ENCODE measurements at places on chromosomes 2 and 18.

GRCh38 chr18:22387787-22388186, 29.9 kb downstream of the CTAGE1 start:
- no peak for DNase-seq

DNA sequence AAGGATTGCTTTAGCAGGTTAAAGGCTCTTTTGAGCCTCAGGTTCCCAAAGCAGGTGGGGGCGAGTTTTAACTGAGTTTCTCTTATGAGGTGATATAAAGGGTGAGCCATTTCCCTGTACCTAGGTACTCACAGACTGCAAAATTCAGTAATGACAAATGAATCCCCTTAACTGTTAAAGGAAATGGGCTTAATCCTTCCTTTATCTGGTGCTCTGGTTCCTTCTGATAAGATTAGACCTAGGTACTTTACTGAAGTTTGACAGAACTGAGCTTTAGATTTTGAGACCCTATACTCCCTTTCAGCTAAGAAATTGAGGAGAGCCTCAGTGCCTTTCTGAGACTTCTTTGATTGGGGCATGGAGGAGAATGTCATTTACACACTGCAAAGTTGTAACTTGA, 42.6 kb downstream of the STK17B start:
- no peak for DNase-seq

DNA sequence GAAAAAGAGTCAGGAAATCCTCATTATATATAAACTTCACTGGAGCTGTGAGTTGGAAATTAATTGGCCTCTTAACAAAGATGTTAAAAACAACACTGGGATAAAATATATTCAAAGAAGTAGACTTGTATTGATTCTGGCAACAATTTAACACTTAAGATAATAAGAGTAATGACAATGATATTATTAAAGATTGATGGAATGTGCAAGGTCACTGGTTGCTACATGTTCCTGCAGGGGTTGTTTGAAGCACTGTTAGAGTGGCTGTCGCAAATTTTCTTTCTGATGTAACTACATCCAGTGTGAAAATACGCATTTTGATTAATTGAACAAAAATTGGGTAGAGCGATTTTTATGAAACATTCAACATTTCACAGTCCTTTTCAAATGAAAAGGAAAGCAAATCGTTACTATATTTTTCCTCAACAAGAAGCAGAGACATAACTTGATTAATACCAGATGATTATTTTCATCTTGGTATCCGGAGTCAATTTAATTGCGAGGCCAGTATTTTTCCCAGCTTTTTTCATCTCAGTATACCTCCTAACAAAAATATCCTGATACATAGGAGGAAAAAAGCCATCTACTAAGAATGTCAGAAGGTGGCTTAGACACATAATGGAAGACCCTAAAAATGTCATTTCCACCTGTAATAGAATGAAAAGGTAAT, 6.1 kb downstream of the PTGR3 start:
- DNase-seq, result no peak

DNA sequence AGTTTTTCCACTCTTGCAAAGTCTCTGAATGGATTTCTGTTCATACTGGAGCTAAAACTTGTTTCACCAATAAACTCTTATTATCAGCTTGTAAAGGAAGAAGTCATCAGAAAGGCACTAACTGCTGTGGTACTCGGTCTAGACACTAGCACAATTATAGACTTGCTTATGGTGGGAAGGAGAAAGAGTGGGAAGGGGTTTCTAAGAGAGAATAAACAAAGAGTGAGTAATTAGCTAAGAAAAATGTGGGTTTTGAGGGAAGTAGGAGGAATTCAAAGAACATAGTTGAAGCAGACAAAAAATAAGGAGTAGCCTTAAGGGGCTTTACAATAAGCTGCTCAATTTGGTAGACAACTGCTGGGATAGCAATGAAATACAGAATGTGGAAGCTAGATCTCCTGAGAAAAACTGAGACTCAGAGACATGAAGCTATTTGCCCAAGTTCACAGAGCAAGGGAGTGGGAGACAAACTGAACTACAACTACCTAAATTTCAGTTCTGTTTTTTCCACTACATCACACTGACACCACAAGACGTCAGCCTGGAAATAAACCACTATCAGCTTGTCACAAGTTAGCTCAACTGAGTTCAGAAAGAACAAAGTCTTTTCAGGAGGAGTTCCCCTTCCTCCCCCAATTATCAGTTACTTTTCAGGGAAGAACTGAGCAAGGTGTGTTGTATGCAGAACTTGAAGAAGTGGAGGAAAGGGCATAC, 59.7 kb downstream of the MAP4K3 start:
- no peak for DNase-seq

- no peak for DNase-seq
Measured at GRCh38 chr18:389658-390357, 110.7 kb downstream of the COLEC12 start.

DNA sequence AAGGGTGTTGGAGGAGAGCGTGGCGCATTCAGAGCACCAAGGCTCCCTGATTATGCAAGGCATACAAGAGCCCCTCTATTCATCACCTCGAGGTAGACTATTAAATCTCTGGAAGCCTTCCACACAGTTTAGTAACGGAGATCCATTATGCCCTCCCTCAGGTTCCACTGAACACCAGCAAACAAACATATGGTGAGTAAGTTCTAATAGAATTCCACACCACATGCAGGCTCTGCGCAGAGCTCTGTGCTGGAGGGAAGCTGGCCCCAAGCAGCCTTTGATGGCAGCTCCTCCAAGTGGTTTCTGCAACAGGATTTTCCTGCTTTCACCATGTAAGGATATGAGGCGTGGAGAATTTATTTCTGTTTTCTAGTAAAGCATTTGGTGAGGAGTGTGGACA, 238.6 kb downstream of the C1D start:
- DNase-seq, result no peak

DNA sequence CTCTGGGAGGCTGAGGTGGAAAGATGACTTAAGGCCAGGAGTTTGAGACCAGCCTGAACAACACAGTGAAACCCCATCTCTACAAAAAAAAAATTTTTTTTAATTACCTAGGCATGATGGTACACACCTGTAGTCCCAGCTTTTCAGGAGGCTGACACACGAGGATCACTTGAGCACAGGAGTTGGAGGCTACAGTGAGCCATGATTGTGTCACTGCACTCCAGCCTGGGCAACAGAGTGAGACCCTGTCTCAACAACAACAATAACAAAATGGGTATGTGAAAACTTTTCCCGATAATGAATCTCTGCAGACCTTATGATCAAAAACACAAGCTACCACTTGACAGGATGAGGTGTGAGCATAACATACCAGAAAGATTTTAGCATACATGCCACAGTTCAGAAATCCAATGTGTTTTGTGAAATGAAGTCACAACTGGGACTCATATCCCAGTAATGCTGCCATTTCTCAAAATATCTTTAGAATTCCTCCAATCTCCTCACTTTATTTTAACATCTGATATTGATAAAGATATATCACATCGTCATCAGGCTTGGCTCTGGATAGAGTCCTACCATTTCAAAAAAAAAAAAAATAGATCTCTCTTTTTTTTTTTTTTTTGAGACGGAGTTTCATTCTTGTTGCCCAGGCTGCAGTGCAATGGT, 74.0 kb upstream of the PELI1 start:
- DNase-seq, result no peak

- no peak for DNase-seq
Measured at GRCh38 chr18:22981274-22982133, 48.4 kb downstream of the RBBP8 start.

DNA sequence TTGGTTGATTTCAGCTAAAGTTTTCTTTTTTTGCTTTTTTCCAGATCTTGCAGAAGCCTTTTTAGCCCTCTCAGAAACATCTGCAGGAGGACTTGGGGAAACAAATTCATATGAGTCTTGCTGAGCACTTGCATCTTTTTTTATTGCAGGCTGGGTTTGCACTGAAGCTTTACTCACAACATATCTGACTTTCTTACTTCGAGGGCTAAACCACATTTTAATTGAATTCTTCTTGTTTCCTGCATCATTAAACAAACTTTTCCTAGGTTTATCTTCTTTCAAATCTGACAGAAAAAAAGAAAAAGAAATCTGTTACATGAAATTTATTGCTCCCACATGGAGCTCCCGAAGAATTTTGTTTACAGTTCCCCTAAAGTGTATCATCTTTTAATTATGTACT, 28.3 kb downstream of the BARD1 start:
- no peak for DNase-seq

DNA sequence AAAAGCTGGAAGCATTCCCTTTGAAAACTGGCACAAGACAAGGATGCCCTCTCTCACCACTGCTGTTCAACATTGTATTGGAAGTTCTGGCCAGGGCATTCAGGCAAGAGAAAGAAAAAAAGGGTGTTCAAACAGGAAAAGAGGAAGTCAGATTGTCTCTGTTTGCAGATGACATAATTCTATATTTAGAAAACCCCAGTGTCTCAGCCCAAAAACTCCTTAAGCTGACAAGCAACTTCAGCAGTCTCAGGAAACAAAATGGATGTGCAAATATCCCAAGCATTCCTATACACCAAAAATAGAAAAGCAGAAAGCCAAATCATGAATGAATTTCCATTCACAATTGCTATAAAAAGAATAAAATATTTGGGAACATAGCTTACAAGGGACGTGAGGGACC, 11.1 kb downstream of the SLC8A1 start:
- DNase-seq, result no peak

DNA sequence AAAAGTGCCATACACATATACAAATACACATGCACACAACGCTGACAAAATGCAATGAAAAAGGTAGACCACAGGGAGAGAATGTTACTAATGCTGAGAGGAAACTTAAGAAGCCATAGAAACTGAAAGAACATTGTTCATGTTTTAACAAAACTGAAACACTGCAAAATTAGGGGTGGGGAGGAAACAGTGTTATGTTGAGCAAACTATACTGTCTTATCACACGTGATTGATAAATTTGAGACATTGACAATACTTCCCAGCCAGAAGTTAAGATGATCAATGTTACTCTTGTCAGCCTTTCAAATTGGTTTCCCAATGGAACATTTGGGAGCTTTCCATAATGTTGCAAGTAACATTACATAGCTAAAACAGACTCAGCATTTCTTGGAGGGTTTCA, 165.5 kb downstream of the L3MBTL4 start:
- no peak for DNase-seq

DNA sequence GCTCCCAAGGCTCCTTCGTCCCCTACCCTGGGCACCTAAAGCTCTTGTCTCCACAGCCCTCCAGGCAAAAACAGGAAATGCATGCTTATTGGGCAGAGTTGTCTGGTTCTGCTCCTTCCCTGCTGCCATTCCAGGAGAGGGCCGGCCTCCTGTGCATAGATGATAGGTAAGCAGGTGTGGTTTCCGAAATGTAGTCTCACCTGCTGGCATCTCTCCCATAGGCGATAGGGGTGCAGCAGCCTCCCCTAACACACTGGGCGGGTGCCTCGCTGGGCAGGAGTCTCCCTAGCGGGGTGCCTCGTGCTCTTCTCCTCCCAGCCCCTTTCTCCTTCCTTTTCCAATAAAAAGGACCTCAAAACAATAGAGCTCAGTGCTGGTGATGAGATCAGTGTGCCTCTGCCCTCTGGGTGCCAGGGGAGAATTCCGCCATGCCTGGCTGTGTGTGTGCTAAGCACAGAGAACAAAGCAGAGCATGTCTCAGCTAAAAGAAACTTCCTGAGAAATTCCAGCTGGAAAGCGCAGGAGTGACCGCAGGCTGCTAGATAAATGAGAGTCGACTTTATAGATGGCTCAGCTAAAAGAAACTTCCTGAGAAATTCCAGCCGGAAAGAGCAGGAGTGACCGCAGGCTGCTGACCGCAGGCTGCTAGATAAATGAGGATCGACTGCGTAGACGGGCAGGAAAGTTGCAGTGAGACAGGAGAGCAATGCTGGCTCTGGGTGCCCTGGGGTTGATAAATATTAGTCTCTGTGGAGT, 11.3 kb upstream of the PXDN start:
- DNase-seq, result no peak

DNA sequence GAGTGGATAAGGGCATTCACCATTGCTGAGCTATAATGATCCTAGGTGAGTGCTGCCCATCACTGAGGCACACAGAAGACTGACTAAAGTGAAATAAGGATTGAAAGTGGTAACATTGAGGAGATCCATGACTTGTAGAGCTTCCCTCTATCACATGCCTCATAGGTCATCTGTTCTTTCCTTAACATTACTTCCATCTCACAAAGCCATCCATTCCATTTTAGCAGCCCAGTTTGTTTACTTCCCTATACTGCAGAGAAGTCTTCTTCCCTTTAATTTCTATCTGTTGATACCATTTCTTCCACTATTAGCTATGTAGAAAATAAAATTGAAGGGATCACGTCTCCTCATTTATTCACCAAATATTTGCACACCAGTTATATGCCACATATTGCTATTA, 32.1 kb downstream of the ME2 start:
- no peak for DNase-seq

GRCh38 chr2:6789559-6790138, 76.1 kb downstream of the CMPK2 start:
- DNase-seq, result no peak

DNA sequence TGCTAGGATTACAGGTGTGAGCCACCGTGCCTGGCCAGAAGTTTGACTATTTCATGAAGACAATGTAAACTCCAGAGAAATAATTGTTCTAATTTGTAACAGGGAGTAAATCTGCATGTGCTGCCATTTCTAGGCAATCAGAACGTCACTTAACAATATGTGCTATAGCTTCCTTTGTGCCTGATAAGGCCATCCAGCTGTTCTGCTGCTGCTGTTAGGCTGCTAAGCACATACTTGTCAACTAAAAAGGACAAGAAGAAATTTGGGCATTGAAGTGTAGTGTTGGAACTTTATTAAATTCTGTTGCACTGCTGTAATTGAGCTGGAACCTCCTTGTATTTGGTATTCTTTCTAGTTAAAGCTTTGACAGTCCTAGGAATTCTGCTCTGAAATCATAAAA, 57.1 kb downstream of the KIAA1328 start:
- DNase-seq, result no peak

- no peak for DNase-seq
Measured at GRCh38 chr18:25313268-25313667, 38.7 kb downstream of the ZNF521 start.

- DNase-seq, result no peak
Measured at GRCh38 chr2:6879011-6879410, 1.4 kb downstream of the RSAD2 start.

DNA sequence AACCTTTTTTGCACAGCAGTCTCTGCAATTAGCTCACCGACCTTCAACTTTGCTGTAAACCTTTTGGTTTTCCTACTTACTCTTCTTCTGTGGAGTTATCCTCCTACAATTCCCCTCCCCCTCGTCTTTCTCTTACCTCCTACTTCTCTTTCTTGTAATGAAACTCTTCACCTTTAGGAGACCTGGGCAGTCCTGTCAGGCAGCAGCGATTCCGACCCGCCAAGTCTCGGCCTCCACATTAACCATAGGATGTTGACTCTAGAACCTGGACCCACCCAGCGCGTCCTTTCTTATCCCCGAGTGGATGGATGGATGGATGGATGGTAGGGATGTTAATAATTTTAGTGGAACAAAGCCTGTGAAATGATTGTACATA, 8.3 kb downstream of the TBR1 start:
- DNase-seq, result no peak

Data from stimulated activated CD4-positive, alpha-beta T cell treated with anti-CD3 and anti-CD28 coated beads, TNF-alpha, amount 100 ng/mL, for 4 hours (primary cell).